ENCODE measurements at places on chromosomes 6 and 20.

GRCh38 chr6:17418281-17419188 is 25.1 kb downstream of the CAP2 start:
- no peak for DNase-seq

GRCh38 chr20:588932-589672 is 21.0 kb downstream of the TCF15 start:
- DNase-seq: no peak

- DNase-seq: no peak
Observed at GRCh38 chr6:3805448-3806123, 43.6 kb upstream of the FAM50B start.

DNA sequence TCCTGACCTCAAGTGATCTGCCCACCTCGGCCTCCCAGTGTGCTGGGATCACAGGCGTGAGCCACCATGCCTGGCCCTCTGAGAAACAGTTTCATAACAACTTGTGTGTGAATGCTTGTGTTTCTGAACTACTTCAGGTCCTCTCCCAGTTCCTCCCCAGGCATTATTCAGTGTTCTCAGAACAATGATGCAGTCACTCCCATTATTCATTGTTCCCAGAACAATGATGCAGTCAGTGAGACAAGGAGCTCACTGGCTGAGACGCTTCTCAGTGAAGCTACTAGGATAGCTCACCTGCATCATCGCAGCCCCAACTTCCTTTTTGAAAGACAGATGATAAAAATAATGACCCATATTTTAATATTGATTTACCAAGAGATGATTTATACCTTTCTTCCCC is 71.5 kb downstream of the NDUFAF5 start:
- DNase-seq: no peak

DNA sequence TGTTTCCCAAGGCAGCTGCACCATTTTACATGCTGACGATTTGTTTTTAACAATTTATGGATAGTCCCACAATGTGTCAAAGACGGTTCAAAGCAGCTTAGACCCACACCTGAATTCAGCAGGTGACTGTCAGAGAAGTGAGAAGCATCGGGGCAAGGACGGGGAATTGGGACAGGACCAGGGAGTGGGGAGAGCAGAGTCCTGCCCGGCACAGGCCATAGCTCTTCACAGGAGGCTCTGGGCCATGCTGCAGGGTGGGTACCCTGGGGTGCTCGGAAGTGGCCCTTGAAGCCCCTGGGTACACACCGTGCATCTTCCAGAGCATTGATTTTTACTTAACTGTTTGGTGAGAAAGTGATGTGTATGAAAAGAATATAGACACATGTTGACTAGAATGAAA is 33.2 kb upstream of the PHACTR3 start:
- DNase-seq: no peak

DNA sequence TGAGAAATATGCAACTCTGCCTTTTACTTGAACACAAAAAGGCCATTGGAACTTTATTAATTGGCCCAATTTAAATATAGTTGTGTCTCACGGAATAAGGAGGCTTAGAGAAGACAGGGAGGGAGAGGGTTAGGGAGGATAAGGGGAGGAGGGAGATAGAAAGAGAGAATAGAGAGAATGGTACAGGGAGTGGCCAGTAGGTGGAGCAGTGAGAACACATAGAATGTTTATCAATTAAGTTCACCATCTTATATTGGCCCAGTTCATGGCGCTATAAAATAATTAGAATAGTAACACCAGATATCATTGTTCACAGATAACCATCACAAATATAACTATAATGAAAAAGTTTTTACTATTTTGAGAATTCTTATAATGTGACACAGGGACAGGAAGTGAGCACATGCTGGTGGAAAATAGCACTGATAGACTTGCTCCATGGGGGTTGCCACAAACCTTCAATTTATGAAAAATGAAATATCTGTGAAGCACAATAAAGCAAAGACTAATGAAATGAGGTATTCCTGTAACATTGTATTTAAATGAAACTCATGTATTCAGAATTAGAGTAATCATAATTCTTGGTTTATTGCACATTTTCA is 374.1 kb upstream of the MANEA start:
- DNase-seq: peak; percentile 25

- peak; percentile 66 for DNase-seq
Observed at GRCh38 chr6:219641-220198, 72.6 kb upstream of the DUSP22 start.

DNA sequence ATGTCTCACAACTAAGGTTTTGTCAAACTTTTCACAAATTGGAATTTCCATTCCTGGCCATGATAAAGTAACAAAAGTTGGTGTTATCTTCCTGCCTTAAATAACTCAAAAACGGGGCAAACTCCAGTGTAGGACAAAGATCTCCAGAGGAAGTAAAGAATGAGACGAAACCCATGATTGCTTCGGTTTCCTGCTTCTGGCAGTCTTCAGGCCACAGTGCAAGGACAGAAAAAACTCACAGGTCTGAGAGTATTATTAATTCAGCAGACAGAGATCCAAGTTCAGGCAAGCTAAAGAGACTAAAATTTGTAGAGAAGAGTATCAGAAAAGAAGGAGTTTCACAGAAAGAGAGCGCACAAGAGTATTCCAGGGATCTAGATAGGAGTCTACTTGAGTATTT is 64.8 kb upstream of the RCAN2 start:
- DNase-seq: no peak

- DNase-seq: no peak
Observed at GRCh38 chr6:28205879-28206278, 19.2 kb upstream of the ZSCAN9 start.

- no peak for DNase-seq
Observed at GRCh38 chr6:14766391-14766994, 479.4 kb upstream of the JARID2 start.

- no peak for DNase-seq
Observed at GRCh38 chr6:52424513-52424912, 4.4 kb downstream of the EFHC1 start.

- peak; percentile 75 for DNase-seq
Observed at GRCh38 chr20:11267131-11267761, 593.4 kb upstream of the JAG1 start.

GRCh38 chr6:108702106-108702851 is 141.6 kb downstream of the FOXO3 start:
- no peak for DNase-seq

DNA sequence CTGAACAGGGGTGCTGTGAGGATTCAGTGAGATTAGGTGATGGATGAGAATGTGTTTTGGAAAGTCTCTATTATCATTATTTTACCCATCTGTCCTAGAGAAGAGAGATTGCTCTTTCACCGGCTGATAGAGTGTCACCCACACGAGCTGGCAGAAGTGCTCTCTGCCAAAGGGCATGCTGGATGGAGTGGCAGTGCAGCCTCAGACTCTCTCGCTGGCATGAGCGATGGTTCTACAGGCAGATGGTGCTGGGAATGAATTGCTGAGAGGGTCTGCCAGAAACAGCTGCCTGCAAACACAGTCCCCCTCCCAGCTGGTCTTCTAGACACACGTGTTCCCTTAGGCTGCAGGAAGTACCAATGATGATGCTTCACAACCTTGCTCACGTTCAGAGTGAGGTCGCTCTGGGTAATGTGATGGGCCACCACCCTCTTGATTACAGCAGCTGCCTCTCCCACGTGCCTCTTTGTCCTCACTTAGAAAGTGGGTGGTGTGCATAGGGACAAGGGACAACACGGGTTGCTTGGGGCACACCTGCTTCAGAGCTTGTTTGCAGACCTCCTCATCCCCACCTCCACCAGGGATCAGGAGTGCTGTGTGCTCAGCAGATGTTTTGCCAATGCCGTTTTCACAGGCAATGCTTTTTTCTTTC is 84.7 kb downstream of the FOXA2 start:
- DNase-seq: no peak

DNA sequence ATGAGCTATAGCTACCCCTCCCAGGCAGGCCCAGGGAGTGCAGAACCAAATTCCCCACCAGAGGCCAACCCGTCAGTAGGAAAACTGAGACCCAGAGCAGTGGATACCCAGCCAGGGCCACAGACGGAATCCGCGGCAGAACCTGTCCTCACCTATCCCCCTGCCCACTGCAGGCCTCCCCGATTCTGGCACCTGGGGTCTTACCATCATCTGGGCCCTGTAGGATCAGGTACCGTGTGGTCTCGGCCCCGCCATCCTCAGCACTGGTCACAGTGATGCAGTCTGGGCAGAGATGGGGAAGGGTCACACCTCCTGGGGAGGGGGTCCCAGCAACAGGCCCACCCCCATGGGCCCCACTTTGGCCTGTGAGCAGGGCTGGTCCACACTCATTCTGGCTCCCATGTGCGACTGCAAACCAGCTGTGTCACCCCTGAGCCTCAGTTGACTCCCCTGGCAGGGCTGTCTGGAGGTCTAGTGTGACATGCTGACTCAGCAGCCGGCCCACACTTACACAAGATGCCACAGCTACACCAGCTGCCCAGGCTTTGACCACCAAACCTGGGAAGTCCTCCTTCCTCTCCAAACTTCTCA is 3.8 kb downstream of the ZNF335 start:
- DNase-seq: no peak

GRCh38 chr20:58875541-58876134 is 23.1 kb downstream of the GNAS start:
- DNase-seq: no peak

DNA sequence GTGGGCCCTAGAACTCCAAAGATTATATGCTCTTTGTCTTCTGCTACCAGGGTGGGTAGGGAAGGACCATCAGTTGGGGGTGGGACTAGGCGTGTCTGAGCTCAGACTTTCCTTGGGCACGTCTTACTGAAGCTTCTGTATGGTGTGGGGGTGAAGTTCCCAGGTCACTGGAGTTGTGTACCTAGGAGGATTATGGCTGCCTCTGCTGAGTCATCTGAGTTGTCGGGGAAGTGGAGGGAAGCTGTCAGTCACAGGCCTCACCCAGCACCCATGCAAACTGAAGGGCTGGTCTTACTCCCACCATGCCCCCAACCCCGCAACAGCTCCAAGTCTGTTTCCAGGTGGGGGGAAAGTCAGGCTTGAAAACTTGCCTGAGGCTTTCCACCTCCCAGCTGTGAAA is 90.1 kb downstream of the LPA start:
- DNase-seq: no peak

GRCh38 chr20:38350879-38351775 is 4.8 kb downstream of the LBP start:
- no peak for DNase-seq

DNA sequence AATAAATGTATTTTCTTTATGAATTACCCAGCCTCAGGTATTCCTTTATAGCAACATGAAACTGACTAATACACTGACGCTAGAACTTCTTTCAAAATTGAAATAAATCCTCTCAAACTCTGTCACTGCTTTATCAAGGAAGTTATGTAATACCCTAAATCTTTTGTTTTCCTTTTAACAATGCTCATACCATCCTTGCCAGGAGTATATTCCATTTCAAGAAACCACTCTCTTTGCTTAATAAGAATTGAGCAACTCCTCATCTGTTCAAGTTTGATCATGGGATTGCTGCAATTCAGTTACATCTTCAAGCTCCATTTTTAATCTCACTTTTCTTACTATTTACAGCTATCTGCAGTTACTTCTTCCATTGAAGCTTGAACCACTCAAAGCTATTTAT is 707.6 kb upstream of the MARCKS start:
- no peak for DNase-seq

DNA sequence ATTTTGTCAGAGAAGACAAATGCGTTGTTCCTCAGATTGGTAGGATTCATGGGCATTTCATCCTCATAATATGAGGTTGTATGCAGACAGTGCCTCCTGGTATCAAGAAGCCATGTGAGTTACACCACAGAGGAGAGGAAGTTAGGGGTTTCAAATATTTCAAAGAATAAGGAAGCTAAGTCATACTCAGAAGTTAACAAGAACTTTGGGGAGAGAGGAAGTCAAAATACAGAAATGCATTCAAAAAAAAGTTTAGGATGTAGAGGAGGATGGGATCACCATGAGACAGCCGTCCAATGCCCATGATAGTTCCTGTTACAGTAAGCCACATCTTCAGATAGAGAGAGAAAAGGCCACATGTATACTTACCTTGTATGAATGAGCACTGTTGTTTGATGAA is 22.3 kb downstream of the HLA-DOB start:
- no peak for DNase-seq

DNA sequence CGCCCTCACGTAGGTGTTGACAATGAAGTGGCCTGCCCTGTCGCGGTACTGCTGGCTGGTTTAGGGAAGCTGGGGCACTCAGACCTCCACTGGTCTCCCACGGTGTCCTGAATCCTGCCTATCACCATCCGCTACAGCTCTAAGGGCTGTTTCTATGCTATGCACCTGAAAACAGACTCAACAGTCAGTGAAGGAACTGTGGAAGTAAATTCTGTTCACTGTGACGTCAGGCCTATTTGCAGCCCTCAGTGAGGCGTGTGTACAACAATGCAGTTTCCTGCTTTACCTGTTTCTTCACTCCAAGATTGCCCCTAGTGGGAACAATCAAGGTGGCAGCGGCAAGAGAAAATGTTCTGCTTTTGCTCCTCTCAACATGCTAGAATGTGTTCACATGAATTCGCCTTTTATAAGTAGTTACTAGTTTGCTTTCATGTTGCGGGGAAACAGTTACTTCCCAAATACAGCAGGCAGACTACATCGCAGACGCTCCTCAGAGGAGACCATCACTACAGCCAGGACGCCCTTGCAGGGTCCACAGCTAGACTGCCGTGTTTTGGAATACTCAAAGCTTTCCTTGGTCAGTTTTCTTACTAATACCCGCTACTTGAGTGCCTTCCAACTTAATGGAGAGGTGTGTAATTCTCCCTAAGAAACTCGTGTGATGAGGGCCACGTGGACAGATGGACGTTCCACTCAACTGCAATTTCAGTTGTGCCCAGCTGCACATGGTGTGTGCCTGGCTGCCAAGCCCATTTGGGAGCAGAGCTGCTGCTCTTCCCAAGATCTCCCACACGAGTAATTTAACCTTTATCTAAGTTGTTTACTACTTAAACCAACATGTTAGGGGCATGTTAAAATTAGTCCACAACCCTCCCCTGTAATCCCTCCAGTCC is 25.4 kb downstream of the DIDO1 start:
- no peak for DNase-seq

GRCh38 chr6:38944655-38945279 is 103.8 kb upstream of the GLP1R start:
- no peak for DNase-seq

- no peak for DNase-seq
Observed at GRCh38 chr20:45432294-45432693, 16.4 kb downstream of the PIGT start.

GRCh38 chr20:34916774-34917354 is 38.7 kb downstream of the GSS start:
- DNase-seq: no peak

- no peak for DNase-seq
Observed at GRCh38 chr6:143745166-143746133, 67.7 kb downstream of the PHACTR2 start.

DNA sequence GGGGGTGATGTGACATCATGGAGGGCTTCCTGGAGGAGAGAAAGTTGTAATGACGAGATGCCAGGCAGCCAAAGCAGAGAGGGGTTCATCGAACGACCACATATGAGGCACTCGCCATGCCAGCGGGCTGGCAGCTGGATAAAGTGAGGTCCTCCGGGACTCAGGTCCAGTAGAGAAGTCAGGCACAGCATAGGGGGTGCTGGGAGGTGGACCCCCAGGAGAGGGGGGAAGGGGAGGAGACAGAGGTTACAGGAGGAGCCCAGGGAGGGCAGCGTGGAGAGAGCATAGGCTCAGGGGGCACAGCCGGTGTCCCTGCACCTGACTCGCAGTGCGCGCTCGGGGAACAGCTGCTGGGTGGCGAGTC is 174.7 kb downstream of the BMP7 start:
- no peak for DNase-seq
